Cortex of kidney (tissue), 1 donor: ENCODE measurements at places on chromosomes 5 and 9.

DNA sequence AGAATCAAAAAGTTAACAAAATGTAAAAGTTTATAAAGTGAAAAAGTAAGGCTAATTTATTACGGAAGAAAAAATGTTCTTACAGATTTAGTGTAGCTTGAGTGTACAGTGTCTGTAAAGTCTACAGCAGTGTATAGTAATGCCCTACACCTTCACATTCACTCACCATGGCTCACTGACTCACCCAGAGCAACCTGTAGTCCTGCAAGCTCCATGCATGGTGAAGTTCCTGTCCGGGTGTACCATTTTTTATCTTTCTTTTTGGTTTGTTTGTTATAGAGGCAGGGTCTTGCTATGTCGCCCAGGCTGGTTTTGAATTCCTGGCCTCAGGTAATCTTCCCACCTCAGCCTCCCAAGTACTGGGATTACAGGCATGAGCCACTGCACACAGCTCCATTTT, 93.6 kb downstream of the MED27 start:
- DNase-seq: no peak

DNA sequence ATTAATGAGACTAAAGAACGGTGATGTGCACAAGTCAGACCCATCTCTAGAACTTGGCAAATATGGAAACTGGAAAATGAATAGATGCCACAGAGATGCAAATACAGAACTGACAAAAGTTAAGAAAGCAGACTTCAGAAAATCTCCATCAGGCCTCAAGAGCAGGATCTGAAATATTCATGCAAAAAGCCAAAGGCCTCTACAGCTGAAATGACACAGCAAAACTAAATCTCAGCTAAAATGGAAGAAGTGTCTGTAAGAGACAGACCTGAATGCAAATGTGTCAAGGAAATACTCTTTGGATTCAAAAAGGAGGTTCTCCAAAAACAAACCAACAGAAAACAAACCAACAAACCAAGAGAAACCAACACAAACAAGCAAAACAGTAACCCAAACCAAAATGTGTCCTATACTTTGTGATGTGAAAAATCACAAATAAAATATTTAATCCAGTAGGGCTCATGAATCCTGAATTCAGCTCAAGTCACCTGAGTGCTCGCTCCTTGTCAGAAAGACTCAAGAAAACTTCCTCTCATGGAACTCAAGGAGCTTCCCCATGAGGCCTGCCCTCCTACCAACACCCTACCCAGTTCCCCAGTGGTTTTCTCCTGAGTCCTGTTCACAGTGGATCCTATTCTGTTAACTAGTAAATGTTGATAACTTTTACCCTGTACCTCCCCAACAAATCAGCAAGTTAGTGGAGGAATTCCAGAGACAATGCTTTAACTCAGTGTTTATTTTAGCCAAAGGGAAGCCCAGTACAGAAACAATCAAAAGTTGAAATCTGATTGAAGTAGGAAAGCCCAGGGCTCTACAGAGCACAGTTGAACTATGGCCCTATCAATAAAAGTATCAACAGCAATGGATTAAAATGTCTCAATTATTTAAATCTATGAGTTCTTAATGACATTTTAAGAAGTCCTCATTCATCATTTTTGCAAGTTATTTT, 14.6 kb downstream of the MRPS27 start:
- no peak for DNase-seq

DNA sequence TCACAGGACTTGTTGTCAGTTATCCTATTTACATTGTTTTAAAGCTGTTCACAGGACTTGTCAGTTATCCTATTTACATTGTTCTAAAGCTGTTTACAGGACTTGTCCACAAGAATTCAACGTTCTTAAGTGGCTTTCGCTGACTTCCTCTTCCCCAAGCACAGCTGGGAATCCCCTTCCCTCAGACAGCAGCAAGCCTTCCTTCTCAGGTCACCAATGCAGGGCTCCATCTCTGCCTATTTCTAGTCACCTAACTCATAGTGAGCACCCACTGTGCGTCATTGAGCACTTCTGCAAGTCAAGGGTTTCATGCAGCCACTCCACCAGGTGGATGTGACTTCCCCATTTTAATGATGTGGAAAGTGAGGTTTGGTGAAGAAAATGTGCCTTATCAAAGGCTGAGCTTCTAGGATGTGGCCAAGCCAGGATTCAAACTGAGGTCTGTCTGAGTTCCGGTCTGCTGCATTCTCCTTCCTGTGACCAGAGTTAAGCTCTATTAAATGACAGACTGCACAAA, 109.8 kb upstream of the ZNF462 start:
- DNase-seq: no peak

- no peak for DNase-seq
Observed at GRCh38 chr5:137164961-137165360, 334.2 kb downstream of the SPOCK1 start.

DNA sequence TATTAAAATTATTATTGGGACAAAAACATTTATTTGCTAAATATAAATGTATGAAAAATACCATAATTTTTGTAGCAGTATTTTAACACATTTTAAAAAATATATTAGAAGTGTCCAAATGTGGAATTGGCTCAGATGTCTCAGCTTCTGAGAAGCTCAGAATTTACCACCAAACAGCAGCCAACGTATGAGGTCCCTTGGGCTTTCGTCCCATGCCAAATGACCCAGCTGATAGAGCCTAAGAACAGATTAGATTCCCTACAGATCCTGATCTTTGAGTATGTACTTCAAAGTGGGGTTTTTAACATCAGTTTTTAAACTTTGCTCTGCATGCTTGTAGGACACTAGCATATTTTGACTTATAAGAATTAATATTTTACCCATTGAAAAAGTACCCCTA, 77.3 kb upstream of the RPS23 start:
- no peak for DNase-seq

GRCh38 chr5:157855404-157855994, 3.4 kb downstream of the CLINT1 start:
- DNase-seq: no peak

DNA sequence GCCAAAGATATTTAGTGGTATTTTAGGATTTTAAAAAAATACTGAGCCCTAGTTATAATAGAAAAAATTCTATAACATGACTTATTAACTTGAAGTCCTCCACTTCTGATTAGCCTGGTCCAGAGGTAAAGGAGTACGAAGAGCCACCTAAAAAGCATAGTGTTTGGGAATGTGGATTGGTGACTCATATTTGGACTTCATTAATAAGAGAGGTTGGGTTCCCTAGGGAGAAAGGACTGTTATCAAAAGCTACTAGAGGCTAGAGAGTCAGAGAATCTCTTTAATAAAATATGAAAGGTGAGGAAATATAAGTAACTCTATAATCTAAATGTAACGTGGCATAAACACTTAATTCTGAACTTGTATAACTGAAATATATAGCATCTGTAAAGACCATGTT, 180.7 kb upstream of the TARS1 start:
- DNase-seq: no peak

DNA sequence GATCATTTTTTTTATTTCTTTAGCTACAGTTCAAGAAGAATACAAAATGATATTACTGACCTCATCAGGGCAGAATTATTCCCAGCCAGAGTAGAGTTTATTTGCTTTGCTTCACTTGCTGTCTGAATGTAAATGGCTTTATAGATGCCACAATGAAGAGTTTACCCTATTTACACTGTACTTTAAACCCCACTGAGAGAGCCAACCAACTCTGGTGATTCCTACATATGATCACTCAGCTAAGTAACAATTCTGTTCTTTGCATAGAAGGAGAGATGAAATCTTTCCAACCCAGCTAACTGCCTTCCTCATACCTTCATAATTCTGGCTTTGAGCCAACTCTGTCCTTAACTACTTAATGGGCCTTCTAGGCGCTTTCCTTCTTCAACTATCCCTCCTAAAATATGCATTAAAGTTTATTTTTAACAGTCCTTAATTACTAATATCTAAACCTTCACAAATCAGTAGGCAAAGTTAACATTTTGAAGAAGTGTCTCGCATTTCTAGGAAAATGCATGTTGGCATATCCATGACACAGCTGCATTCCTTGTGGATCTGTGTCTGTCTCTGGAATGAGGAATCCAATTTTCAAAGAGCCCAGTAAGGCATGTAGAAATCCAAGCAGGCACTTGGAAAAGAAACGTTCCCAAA, 284.8 kb upstream of the GRAMD2B start:
- DNase-seq: no peak

GRCh38 chr5:43041110-43041668, 1.1 kb upstream of the ANXA2R start:
- DNase-seq: no peak

- DNase-seq: no peak
Observed at GRCh38 chr5:171588790-171589189, 169.3 kb downstream of the FGF18 start.

DNA sequence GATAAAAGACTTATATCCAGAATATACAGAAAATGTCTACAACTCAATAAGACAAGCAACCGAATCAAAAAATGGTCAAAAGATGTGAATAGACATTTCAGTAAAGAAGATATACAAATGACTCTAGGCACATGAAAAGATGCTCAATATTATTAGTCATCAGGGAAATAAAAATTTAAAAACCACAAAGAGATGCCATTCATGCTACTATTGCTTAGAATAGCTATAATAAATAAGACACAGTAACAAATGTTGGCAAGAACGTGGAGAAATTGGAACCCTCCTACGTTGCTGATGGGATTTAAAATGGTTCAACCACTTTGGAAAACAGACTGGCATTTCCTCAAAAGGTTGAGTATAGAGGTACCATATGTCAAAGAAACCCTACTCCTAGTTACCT, 39.8 kb downstream of the POLK start:
- no peak for DNase-seq

- DNase-seq: no peak
Observed at GRCh38 chr5:87081016-87081415, 186.7 kb upstream of the RASA1 start.

GRCh38 chr9:137417161-137418021, 5.6 kb downstream of the EXD3 start:
- DNase-seq: no peak

GRCh38 chr9:91047993-91048607, 246.5 kb downstream of the SYK start:
- no peak for DNase-seq

DNA sequence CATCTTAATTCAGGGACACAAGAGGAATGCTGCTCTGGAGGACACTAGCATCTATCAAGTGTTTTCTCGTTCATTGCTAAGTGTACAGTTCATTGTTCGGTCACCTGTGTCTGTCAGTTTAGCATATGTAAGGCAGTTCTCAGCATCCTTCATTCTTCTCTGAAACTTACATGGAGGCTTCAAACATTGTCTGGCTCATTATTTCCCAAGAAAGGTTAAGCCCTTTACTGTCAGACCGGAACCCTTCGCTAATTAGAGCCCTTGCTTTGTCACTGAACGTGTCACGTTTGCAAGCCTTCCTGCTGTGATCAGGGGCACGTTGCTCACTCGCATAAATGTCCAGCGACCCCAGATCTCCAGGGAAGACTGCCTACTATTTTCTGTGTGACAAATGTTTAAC, 62.3 kb upstream of the RIOK2 start:
- DNase-seq: no peak

- no peak for DNase-seq
Observed at GRCh38 chr9:126122901-126123616, 203.6 kb upstream of the MVB12B start.

DNA sequence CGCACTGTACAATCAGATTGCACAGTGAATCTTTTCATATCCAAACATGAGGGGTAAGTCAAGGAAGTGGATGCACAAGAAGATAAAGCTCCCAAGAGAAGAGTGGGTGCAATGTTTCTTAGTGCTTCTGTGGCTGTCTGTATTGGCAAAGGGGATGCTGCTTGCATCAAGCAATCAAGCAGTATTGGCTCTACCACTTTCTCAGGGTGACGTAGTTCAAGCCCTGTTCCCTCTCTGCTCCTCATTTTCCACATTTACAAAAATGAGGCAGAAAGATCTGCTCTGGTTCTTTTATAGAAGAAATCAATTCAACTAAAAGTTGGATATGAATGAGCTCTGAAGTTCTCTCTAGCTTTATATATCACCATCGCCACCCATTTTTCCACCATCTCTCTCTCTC, 2.3 kb downstream of the TNFSF8 start:
- no peak for DNase-seq

GRCh38 chr9:109166771-109167601, at the start of gene FRRS1L:
Gene FRRS1L, minus strand, starts transcription at chr9:109167249. Its CDS starts 111 bp downstream, at chr9:109167138.
- DNase-seq: no peak

DNA sequence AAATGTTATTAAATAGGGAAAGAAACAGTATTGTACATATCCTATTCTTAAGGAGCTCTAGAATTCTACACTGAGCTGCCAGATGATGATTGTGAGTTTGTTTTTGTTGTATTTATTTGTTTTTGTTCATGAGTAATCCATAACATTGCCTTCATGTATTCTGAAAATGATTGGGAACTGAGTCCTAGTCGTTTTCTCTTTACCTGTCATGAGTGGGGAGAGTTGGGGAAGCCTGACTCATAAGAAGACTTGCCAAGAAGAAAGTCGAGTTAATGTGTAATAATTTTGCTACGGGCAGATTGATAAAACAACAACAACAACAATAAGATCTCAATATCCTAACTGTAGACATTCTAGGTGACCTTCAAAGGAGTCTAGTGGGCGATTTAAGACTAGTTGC, 103.8 kb downstream of the ANKRD55 start:
- no peak for DNase-seq

DNA sequence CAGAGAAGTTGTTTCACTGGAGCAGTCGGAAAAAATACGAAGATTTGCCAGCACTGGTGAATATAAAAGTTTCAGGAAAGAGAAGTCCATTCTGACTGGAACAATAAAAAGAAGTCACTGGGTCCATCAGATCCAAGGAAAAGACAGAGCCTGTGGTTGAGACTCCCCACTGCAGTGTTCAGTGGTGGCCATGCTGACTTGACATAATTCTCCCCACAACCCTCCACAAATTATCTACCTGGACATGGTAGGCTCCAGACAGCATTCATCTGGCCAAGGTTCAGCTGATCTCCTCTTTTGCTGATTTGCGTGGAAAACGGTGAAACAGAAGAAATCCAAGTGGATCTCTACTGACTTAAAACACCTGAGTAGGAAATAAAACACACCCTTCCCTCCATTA, 8.0 kb downstream of the THBS4 start:
- DNase-seq: no peak

GRCh38 chr5:80959138-80959537, 1.0 kb upstream of the RASGRF2 start:
- no peak for DNase-seq
